Smooth muscle cell of the brain vasculature (primary cell): ENCODE measurements at places on chromosomes 1 and 21.
A peak's percentile ranks its signal among the peaks of the same experiment; 100 is the strongest.

- DNase-seq: no peak
These were observed 29.7 kb upstream of the CDC14A start for GRCh38 chr1:100322436-100323211.

DNA sequence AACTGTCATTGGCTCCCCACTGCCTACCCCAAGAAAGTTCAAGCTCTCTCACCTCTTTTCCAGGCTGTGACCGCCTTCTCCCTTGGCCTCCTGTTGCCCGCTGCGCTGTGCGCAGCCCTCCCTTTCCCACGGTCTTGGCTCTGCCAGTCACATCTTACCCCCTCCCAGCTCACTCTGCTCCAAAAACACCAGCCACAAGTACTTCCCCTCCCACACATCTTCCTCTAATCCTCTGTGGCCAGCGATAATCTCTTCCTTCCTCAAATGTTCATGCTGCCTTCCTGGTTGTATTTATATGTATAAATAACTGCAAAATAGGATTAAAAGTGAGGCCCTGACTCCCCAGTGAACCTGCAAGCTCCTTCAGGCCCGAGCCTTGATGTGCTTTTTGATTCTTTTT, 81.8 kb downstream of the AJAP1 start:
- no peak for DNase-seq

DNA sequence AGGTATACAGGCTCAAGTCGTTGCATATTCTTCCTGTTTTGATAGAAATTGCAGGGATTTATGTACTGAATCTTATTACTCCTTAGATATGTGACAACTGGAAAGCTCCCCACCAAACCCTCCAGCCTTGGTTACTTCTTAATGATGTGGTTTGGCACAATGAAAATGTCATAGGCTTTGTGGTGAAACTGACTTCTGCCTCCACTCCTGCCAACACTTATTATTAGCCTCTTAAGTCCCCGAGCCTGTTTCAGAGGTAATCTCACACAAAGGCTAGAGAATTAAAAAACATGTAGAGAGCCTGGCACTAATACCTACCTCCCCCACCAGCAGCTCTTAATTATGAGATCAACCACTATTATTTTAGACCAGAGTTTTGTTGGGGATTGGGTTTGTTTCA, 4.2 kb downstream of the COX20 start:
- no peak for DNase-seq

DNA sequence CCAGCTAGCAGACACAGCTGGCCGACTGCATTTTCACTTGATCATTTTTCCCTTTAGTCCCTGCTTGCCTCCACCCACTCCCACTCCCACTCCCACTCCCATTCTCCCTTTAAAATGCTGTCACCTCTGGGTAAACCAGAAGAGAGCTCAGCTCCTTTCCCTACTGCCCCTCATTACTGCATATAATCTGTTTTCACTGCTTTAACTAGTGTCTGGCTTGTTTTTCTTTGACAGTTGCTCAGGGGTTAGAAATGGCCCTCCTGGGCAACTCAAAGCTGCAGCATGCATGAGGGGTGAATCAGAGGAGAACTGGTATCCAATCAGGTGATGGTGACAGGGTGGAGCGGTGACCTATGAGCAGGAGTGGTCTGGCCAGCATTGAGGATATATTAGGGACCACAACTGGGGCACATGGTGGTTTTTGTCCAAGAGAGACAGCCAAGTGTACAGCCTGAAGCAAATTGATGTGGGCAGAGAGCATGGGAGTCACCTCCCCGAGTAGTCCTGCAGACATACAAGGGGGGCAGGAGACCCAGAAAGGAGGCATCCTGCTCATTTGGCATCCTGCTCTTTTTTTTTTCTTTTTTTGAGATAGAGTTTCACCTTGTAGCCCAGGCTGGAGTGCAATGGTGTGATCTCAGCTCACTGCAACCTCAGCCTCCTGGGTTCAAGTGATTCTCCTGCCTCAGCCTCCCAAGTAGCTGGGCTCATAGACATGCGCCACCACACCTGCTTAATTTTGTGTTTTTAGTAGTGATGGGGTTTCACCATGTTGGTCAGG, 42.6 kb upstream of the SRSF10 start:
- DNase-seq: peak; percentile 28

DNA sequence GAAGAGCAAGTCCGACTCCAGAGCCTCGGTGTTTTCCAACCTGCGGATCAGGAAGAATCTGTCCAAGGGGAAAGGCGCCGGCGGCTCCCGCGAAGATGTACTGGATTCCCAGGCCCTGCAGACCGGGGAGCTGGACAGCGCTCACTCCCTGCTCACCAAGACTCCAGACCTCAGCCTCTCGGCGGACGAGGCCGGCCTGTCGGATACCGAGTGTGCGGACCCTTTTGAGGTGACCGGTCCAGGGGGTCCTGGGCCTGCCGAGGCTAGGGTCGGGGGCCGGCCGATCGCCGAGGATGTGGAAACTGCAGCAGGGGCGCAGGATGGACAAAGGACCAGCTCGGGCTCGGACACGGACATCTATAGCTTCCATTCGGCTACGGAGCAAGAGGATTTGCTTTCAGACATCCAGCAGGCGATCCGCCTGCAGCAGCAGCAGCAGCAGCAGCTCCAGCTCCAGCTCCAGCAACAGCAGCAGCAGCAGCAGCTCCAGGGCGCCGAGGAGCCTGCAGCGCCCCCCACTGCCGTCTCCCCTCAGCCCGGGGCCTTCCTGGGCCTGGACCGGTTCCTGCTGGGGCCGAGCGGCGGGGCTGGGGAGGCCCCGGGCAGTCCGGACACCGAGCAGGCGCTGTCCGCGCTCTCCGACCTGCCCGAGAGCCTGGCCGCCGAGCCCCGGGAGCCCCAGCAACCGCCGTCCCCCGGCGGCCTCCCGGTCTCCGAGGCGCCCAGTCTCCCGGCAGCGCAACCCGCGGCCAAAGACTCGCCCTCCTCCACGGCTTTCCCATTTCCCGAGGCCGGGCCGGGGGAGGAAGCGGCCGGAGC, 827 bp downstream of the FMN2 start:
- DNase-seq: no peak

GRCh38 chr1:41361495-41362356, 492 bp downstream of the FOXO6 start:
- DNase-seq: no peak

DNA sequence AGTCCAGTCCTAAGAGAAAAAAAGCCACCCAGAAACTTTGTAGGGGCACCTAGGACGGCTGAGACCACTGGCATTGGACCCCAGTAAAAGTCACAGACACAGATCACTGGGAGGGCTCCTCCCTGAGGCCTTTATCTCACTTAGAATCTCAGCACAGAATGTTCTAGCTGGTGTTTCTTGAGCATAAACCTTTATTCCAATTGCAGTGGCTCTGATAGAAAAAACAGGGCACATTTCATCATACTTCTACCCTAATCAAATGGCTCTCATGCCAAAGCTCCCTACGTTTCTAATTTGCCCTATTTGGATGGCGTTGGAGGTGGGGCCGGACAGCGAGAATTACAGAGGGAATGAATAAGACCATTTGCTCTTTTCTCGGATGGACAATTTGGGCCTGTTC, 53.8 kb downstream of the NGF start:
- no peak for DNase-seq

- no peak for DNase-seq
These were observed 41.2 kb downstream of the PRAMEF20 start for GRCh38 chr1:13451399-13451965.

GRCh38 chr1:24767351-24767750, 22.1 kb downstream of the CLIC4 start:
- no peak for DNase-seq

DNA sequence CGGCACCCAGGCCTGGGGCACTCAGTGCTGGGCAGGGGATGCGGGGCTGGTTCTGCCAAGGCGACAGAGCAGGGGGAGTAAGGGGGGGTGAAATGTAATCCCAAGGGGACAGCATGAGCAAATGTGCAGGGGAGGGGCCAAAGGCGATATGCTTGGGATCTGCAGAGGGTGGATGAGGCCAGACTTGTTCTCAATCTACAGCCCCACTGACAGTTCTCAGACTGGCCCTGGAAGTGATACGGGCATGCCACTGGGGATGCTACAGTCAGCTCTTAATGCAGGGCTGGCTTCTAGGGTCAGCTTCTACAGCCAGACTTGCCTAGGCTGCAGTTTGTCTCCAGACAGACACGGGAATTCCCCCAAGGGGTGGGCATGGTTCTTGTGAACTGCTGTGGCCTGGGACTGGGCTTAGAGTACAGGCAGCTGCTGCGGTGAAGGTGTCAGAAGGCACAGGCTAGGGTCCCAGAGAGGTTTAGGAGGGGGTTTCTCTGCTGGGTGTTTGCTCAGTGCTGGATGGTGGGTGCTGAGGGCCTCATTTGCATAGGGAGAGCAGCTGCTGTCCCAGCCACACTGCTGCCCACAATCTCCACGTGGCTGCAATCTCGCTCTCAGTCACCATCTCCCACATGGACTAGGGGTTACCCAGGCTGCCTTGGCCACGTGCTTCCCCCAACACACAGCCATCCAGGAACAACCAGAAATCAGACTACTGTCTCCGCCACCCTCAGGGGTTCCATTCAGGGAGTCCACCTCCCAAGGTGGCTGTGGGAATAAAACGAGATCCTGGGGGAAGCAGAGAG, 190.1 kb downstream of the HIVEP3 start:
- DNase-seq: no peak

- DNase-seq: no peak
These were observed 44.2 kb downstream of the FAAH start for GRCh38 chr1:46438346-46438745.

DNA sequence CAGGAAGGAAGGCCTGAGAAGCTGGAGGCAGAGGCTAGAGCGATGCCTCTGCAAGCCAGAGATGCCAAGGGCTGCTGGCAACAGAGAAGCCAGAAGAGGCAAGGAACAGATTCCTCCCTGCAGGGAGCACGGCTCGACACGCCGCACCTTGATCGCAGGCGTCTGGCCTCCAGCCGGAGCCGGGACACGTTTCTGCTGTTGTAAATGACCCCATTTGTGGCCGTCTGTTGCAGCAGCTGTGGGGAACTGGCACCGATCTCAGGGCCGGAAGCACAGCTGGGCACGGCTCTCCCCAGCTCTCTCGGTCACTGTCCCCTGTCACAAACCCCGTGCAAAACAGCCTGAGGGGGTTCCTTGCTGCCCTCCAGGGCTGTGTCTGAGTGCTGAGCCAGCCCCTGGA, 59.6 kb downstream of the SIK1 start:
- no peak for DNase-seq

DNA sequence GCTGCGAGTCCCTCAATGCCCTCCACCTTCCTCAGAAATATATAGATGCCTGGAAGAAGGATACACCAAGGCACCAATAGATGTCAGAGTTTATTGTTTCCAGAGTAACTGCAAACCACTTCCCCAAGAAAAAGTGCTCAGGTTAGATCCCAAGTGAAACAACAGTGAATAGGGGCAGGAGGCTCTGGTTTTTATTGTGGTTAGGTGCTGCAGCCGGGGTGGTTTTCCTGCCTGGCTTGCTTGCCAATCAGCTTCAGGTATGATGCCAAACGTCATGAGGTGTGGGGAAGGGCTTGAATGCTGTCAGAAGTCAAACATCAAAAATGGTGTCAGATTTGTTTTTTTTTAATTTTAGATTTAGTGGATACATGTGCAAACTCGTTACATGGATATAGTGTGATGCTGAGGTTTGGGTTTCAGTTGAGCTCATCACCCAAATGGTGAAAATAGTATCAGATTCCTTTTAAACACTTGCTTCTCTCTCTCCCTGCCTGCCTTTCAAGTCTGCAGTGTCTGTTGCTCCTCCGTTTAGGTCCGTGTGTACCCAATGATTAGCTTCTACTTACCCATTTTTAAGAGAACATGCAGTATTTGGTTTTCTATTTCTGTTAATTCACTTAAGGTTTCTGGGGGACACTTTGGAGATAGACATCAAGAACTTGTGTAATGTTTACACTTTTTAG, 1317.0 kb downstream of the MRPL39 start:
- no peak for DNase-seq

- no peak for DNase-seq
These were observed 179.2 kb downstream of the GIPC2 start for GRCh38 chr1:78224861-78225552.

- DNase-seq: no peak
These were observed 260.0 kb downstream of the FMN2 start for GRCh38 chr1:240351690-240352089.

GRCh38 chr1:85838238-85838637, 130.0 kb upstream of the ZNHIT6 start:
- no peak for DNase-seq

GRCh38 chr1:201947697-201948008, 1.3 kb upstream of the LMOD1 start:
- no peak for DNase-seq

- no peak for DNase-seq
These were observed 79.7 kb upstream of the CHODL start for GRCh38 chr21:18164933-18165332.

DNA sequence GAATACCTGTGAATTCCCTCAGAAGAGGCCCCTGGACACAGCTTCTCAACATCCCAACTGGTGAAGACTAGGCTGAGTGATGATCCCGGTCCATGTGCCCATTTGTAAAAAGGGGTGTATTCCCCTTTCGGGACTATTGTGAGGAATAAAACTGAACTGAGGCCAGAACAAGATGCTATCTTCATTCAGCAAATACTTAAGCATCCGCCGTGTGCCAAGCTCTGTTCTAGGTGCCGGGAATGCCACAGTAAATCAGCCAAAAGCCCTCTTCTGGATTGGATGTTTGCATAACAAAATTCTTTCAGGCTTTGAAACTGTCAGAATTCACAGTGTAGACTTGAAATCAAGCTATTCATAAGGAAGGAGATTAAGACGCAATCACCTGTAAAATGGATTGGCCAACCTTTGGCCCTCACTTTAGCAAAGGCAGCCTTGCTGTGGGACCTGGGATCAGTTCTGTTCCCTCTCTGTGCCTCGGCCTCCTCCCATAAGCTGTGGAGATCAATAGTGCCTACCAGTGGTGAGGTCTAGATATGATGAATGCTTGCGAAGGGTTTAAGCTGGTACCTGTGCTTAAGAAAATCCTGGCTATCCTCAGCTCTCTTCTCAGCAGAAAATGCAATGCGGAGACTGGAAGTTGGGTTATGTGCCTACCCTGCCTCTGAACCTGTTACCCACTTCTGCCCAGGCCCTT, 1.8 kb downstream of the ALPL start:
- DNase-seq: no peak

DNA sequence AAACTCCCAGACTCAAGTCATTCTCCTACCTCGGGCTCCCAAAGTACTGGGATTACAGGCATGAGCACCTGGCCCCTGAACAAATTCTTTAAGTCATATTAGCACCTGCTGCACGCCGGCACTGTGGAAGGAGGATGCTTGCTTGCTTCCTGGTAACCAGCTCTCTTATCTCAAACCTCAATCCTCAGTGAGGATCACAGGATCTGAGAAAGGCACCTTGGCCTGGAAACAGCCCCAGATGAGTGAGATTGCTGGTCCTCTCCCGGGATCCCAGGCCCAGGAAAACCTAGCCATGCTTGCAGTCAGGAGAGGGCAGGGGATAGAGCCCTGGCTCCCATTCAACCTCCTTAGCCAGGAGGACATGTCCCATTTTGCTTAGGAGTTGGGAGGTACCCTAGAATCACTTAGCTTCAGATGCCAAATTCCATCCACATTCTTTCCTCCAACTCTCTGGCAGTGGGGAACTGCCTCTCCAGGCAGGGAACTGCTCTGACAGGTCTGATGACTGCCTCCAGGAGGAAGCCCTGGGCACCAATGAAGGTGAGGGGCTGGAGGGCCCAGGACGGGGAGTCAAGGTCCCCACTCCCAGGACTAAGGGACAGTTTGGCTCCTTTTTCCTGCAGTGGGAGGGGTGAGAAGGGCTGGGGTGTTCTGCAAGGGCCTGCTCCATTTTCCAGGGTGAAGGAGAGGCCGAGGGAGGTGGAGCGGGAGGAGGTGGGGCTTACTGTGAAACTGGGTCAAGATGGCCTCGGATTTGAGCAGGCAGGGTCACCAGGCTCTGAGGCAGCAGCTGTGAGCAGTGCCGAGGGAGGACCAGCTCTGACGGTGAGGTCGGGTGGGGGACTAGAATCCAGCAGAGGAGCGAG, 9.5 kb downstream of the GPR37L1 start:
- DNase-seq: no peak

- DNase-seq: no peak
These were observed 13.1 kb upstream of the DUSP12 start for GRCh38 chr1:161736335-161736969.
